ENCODE measurements at places on chromosomes 6 and 20.

DNA sequence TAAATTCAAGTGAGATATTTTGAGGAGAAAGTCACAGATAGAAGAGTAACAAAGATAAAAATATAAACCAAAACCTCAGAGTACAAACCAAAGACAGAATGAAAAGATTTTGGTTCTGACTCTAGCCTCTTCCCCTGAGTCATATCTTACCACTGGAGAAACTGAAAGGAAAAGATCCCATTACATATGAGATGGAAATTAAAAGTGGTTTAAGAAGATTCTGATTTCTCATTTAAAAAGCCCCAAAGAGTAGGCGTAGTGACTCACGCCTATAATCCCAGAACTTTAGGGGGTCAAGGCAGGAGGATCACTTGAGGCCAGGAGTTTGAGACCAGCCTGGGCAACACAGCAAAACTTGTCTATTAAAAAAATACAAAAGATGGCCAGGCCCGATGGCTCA is 30.6 kb downstream of the SPINT4 start:
- no peak for DNase-seq

GRCh38 chr6:84498905-84499304 is 265.5 kb downstream of the TBX18 start:
- no peak for DNase-seq

GRCh38 chr6:35224720-35225119 is 11.0 kb downstream of the SCUBE3 start:
- DNase-seq = no peak

DNA sequence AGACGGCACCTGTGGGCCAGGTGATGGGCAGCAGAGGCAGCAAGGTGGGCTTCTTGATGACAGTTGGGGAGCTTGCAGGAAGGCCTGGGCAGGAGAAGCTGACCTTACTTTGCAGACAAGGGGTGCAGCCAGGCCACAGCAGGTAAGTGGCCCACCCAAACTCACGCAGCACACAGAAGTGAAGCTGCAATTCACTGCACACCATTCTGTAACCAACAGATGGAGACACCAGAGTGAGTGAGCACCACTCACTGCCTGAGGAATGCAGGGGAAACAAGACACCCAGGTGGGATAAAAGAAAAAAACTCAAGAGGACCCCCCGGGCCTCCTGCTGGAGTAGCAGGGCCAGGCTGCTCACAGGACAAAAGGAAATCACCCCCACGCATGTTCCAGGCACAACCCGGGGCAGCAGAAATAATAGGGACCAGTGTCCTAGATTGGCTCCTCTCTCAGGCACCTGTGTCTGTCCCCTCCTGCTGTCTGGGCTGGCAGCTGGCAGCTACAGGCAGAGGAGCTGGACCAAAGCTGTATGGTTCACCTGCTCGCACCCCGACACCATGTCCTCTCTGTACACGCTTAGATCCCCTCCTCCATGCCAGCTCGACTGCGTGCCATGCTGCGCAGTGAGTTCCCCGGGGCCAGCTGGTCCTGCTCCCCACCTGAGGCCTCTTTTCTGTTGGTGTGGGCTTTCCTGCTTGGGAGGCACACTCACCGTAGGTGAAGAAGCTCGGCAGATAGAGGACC is 4.9 kb downstream of the MTCH1 start:
- DNase-seq = no peak

GRCh38 chr6:83709748-83710050 is 798 bp upstream of the SNAP91 start:
- DNase-seq = no peak

- no peak for DNase-seq
These were observed 180.0 kb downstream of the KIF16B start for GRCh38 chr20:16393297-16393696.
